ENCODE measurements at places on chromosomes 1 and 21. TPM values are rescaled to one million over a fixed set of nuclear protein-coding genes. Genes with fewer than 3 reads are reported as not detected.

Gene CD2
- 71.4 TPM for total RNA-seq

DNA sequence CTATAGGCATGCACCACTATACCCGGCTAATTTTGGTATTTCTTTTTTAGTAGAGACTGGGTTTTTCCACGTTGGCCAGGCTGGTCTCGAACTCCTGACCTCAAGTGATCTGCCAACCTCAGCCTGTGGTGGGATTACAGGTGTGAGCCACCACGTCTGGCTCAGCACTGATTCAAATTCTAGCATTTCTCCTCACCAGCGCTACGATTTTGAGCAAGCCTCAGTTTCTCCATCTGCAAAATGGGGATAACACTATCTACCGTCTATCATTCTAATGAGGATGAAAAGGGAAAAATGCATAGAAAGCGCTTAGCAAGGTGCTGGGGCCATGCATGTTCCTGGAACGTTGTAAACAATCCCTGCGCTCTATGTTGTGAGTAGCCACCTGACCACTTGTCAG lies 49.0 kb upstream of the DISP3 start:
- no peaks in the 10 kb centered on the region for H3K4me1 ChIP-seq
- no peak overlapping the region for H3K27ac ChIP-seq
- no peak for DNase-seq
- no peak overlapping the region for H3K4me3 ChIP-seq

GRCh38 chr1:21865943-21866706 lies 54.1 kb downstream of the LDLRAD2 start:
- H3K27me3 ChIP-seq, result no peaks in the 10 kb centered on the region
- no peak for DNase-seq
- no peak overlapping the region for H3K4me3 ChIP-seq
- no peaks in the 10 kb centered on the region for H3K4me1 ChIP-seq
- H3K36me3 ChIP-seq, result no peaks in the 10 kb centered on the region

Gene CFAP107
- total RNA-seq, result not detected

Gene LRRC71
- total RNA-seq, result not detected

DNA sequence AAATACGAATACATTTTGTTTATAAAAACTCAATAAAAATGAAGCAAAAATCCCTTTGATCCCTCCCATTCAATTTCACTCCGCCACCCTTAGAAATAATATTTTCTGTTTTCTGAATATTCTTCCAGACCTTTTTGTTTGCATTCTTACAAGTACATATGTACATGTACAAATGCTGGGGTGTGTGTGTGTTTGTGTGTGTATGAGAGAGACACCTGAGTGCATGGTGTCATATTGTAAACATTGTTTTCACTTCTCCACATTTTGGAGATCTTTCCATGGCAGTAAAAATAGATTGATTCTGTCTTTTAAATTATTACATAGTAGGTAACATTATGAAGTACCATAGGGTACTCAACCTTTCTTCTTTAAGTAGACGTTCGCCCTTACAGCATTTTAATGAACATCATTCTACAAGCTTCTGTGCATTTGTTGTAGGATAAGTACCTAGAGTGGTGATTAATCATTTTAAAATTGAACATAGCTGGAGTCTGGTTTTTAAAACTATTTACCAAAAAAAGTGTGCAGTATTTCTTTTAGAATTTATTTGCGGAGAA lies 1.3 kb upstream of the MPC2 start:
- no peak for DNase-seq
- H3K4me3 ChIP-seq, result peak overlapping the region; percentile 97
- peaks cover 6% of the 10 kb centered on the region for H3K36me3 ChIP-seq
- H3K4me1 ChIP-seq, result peaks cover 27% of the 10 kb centered on the region

DNA sequence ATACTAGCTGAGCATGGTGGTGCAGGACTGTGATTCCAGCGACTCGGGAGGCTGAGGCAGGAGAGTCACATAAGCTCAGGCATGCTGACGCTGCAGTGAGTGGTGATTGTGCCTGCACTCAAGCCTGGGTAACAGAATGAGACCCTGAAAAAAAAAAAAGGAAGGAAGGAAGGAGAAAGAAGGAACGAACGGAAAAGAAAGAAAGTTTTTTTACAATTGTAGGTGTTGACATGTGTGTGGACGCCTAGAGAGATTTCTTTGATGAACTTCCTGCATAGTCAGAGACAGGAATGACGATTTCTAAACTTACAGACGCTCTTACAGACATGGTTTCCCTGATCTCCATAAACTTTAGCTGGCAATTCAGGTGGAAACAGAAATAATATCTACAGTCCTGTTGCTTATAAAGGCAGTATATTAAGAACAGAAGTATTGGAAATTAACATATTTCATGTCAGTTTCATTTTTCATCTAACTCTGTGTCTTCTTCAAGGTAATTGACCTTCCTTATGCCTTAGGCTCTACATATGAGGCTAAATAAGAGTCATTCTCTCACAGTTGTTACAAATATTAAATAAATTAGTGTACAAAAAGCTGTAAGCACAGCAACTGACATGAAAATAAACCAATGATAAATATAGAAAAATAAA lies 4.1 kb downstream of the SAMSN1 start:
- no peaks in the 10 kb centered on the region for H3K27me3 ChIP-seq
- H3K27ac ChIP-seq, result peak overlapping the region; percentile 99
- peak overlapping the region; percentile 95 for H3K4me3 ChIP-seq
- peaks cover 60% of the 10 kb centered on the region for H3K36me3 ChIP-seq
- no peak for DNase-seq
- peaks cover 66% of the 10 kb centered on the region for H3K4me1 ChIP-seq

- DNase-seq, result no peak
- peak overlapping the region; percentile 61 for H3K27ac ChIP-seq
- H3K4me1 ChIP-seq, result peaks cover 52% of the 10 kb centered on the region
- H3K4me3 ChIP-seq, result no peak overlapping the region
- H3K36me3 ChIP-seq, result no peaks in the 10 kb centered on the region
Measured at GRCh38 chr1:156152628-156153027, 757 bp upstream of the SEMA4A start.

DNA sequence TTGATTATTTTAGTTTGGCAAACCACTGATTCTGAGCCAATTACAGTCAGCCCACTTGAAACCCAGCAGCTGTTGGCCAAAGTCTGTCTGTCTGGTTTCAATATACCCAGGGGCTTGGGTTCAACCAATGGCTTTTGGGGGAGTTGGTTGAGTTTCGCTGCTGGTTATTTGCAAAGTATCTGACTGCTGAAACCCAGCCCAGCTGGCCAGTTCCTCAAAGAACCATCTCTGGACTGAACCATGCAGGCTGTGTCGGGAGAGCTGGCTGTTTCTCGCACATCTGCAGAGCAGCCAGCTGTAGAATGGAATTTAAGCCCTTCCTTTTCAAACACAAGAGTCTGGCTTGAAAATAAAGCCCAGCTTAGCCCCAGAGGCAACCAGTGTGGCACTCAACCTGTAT lies 66.0 kb upstream of the PAX7 start:
- DNase-seq, result no peak
- H3K36me3 ChIP-seq, result no peaks in the 10 kb centered on the region
- no peak overlapping the region for H3K4me3 ChIP-seq
- no peaks in the 10 kb centered on the region for H3K4me1 ChIP-seq
- H3K27me3 ChIP-seq, result peaks cover 26% of the 10 kb centered on the region
- H3K27ac ChIP-seq, result no peak overlapping the region

Gene SLC45A1
- total RNA-seq, result 0.22 TPM

DNA sequence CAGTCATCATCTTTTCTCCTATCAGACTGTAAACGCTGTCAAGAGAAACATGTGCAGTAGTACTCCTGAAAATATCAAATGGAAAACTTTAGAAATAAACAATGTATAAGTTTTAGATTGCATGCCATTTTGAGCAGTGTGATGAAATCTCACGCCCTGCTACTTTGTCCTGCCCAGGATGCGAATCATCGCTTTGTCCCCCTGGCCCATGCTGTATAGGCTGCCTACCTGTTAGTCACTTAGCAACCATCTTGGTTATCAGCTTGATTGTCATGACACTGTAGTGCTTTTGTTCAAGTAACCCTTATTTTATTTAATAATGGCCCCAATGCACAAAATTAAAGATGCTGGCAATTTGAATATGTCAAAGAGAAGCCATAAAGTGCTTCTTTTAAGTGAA lies 363.0 kb downstream of the ZP4 start:
- no peaks in the 10 kb centered on the region for H3K4me1 ChIP-seq
- H3K4me3 ChIP-seq, result no peak overlapping the region
- H3K27me3 ChIP-seq, result no peaks in the 10 kb centered on the region

- H3K4me3 ChIP-seq, result peak overlapping the region; percentile 36
- H3K4me1 ChIP-seq, result peaks cover 36% of the 10 kb centered on the region
- DNase-seq, result peak; percentile 67
- H3K27me3 ChIP-seq, result no peaks in the 10 kb centered on the region
Measured at GRCh38 chr1:156124557-156125483, 10.3 kb downstream of the LMNA start.

- H3K4me3 ChIP-seq, result no peak overlapping the region
- no peak for DNase-seq
- no peak overlapping the region for H3K27ac ChIP-seq
- H3K36me3 ChIP-seq, result peaks cover 3% of the 10 kb centered on the region
- peaks cover 18% of the 10 kb centered on the region for H3K4me1 ChIP-seq
Measured at GRCh38 chr21:42864286-42864685, 15.1 kb downstream of the WDR4 start.

DNA sequence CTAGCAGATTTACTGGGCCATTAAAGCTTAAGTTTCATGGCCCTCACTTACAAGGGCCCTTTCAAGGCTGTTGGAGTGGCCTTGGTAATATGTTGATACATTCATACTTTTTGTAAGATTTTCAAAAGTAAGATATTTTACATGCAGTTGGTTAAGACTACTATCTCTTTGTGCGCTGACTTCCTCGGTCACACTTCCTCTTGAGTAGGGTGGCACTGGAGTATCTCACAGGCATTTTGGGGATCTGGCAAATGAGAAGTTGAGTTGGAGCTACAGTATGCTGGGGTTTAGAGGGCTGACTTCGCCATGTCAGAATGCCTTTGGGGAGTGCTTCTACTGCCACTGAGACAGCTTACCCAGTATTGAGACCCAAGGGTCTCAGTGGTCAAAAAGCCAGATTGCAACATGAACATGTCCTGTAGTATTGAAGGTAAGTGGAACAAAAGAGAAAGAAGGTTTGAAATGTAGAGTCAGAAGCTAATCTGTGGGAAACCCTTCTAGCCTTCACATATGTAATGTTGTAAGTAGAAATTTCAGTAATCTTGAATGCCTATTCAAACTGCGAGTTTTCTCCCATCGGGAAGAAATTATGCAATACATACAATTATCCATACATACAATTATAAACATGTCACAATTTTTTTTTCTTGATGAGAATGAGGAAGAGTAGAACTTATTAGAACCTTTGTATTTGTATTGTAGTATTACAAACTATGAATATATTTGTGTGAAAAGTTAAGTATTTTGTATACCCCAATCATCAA lies 32.3 kb upstream of the RALGPS2 start:
- no peak overlapping the region for H3K27ac ChIP-seq
- no peak overlapping the region for H3K4me3 ChIP-seq
- H3K4me1 ChIP-seq, result no peaks in the 10 kb centered on the region
- no peaks in the 10 kb centered on the region for H3K36me3 ChIP-seq
- no peak for DNase-seq

GRCh38 chr21:27314131-27314530 lies 347.2 kb upstream of the ADAMTS5 start:
- H3K36me3 ChIP-seq, result no peaks in the 10 kb centered on the region
- no peak overlapping the region for H3K4me3 ChIP-seq
- H3K4me1 ChIP-seq, result no peaks in the 10 kb centered on the region
- no peaks in the 10 kb centered on the region for H3K27me3 ChIP-seq

DNA sequence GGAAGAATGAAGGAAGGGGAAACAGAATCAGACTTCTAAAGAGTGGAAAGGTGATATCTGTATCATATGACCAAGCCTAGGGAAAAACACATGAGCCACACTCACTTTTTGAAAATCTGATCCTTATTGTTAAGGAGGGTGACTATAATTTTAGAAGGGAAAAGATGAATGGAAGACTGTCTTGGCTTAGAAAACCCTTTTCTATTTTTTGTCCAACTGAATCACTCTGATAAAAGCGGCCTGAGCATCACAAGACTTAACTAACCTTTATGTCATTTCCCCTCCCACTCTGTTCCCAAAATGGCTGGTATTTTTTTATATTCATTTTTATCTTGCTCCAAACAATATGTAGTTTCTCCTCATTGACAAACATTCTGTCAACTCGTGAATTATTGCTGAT lies 169.8 kb downstream of the C1orf21 start:
- H3K27me3 ChIP-seq, result no peaks in the 10 kb centered on the region
- H3K36me3 ChIP-seq, result peaks cover 4% of the 10 kb centered on the region
- no peak for DNase-seq
- no peak overlapping the region for H3K27ac ChIP-seq
- H3K4me3 ChIP-seq, result no peak overlapping the region
- H3K4me1 ChIP-seq, result peaks cover 53% of the 10 kb centered on the region

Gene CYP4B1
- not detected for total RNA-seq

DNA sequence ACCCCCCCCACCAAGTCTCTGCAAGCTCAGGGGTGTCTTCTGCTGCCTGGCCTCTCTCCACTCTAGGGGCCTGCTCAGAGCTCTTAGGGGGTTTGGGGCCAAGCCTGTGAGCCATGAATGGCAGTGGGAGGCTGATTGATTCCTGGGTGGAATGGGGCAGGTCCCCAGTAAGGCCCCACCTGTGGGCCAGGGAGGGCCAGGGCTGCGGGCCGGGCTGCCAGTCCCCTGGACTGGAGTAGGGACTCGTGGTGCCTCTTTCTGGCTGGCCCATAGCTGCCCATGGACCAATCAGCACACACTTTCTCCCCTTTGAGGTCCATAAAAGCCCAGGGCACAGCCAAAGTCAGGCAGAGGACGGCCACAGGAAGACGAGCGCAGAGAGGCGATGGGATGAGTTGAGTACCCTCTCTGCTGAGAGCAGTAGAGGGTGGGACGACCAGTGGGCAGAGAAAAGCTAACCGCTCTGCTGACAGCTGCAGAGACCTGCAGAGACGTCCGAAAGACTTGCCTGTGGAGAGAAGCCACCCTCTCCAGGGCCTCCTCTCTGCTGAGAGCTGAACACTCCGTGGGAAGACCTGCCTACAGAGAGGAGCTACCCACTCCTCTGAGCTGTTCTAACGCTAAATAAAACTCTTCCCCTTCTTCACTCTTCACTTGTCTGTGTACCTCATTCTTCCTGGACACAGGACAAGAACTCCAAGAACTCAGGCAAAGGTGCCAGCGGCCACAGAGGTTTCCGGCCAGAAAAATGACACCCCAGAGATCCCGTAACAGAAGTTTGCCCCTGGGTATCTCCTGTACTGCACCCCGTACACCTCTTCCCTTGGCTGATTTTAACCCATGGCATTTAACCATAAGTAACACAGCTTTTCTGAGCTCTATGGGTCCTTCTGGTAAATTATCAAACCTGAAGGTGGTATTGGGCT lies 38.2 kb upstream of the TARDBP start:
- no peaks in the 10 kb centered on the region for H3K4me1 ChIP-seq
- no peak for DNase-seq
- H3K36me3 ChIP-seq, result no peaks in the 10 kb centered on the region
- H3K27me3 ChIP-seq, result peaks cover 6% of the 10 kb centered on the region
- H3K27ac ChIP-seq, result no peak overlapping the region

Data from natural killer cell treated with Interleukin-12 subunit alpha and Interleukin-12 subunit beta and Interleukin-15 and Interleukin-18, amount 100 ng/mL, for 72 hours (primary cell).